GM13977 (cell line): ENCODE measurements at places on chromosomes 6 and 20.

DNA sequence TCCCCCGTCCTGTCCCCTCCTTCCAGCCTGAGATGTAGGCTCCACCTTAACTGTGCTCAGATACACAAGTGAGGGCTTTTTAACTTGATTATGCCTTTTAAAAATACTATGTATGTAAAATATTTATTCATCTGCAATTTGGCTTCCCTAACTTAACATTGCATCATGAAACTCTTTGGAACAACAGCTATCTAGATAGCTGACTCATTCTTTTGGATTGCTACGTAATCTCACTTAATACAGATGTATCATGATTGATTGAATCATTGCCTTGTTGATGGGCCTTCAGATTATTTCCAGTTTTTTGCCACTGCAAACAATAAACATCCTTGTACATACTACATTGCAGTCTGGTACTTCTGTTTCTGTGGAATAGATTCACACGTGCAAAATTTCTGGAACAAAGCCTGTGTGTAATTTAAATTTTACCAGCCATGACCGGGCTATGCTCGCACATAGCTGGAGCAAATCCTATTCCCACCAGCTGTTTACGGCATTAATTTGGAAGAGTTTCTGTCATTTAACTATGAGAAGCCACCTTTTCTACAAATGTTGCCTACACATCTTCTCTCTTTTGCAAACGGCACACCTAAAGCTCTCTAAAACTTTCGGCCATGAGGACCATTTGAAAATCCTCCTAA lies 6.5 kb downstream of the PRND start:
- no peak for DNase-seq

GRCh38 chr6:47653706-47654105 lies 44.7 kb upstream of the ADGRF4 start:
- DNase-seq: no peak

DNA sequence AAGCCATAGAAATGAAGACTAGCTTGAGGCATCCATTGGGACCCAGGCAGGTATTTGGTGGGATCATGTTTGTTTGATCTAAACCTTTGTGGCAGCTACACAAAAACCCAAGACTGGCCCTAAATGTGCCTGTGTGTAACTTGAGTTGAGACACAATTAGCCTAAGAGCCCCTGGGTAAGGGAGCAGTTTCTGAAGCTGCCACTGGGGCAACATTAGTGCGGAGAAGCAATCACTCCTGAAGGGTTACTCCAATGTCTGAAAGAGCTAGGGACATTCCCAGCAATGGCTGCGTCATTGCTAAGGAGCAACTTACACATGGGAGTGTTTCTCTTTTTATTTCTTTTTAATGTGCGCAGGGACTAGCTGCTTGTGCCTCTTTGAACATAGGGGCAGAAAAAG lies 67.9 kb upstream of the EEF1E1 start:
- no peak for DNase-seq

- DNase-seq: no peak
These were observed 255.4 kb downstream of the ATXN1 start for GRCh38 chr6:16505711-16506357.

DNA sequence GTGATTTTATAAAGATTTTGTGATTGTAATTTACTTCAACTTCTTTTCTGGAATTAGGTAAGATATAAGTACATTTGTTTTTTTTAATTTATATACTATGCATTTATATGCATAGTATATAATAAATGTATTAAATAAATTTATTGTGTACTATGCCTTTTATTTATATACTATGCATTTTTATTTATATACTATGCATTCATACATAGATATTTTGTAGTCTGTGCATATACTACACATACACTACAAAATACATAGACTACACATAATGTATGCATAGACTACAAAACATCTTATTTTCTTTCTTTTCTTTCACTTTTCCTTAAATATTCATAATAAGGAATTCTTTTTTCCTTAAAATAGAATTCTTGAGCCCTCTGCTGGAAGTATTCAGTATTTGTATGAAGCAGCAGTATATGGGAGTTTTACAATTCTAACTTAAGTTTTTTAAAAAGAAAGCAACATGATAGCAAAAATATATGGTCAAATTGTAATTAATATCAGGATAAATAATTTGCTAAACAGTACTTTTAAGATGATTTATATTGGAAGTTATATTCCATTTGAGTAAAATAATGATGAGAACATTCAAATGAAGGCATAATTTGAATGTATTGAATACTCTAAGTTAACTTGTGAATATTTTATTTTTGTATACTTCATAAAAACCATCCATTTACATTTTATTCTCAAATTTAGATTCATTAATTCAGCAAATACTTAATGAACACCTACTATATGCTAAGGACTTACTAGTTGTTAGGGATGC lies 129.3 kb downstream of the KLHL32 start:
- no peak for DNase-seq

DNA sequence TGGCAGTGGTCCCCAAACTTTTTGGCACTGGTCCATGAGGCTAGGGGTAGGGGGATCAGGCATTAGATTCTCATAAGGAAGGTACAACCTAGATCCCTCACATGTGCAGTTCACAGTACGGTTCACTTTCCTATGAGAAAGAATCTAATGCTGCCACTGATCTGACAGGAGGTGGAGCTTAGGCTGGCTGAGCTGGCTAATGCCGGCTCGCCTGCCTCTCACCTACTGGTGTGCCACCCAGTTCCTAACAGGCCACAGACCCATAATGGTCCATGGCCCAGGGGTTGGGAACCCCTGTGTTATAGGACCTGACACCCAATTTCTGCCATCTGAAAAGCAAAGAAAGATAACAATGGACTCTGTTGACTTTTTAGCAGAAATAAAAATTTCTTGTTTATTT lies 199.6 kb downstream of the GMPR start:
- DNase-seq: no peak

DNA sequence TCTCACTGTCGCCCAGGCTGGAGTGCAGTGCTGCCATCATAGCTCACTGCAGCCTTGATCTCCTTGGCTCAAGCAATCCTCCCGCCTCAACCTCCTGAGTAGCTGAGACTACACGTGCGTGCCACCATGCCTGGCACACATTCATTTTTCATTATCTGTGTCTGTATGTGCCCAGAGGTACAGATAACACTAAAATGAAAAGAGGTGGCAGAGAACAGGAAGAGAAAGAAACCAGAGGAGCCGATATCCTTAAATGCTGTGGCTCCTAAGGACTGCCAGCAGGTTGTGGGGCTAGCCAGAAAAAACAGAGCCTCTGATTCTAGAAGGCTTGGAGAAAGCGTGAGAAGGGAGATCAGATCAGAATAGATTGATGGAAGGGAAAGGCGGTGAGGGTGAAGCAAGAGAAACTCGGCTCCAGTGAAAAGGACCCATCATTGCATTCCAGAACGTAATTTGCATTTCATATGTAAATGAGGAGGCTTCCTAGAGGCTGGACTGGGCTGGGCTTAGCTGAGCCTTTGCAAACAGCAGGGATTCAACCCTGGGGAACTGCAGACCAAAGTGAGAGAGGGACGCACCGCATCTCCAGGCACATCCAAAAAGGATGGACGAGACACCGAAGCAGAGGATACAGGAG lies 64.2 kb downstream of the GCNT2 start:
- no peak for DNase-seq

- no peak for DNase-seq
These were observed 30.0 kb downstream of the SLC22A3 start for GRCh38 chr6:160378218-160378617.

GRCh38 chr6:116200619-116201249 lies 53.1 kb downstream of the TSPYL4 start:
- DNase-seq: no peak

- DNase-seq: no peak
These were observed 2.4 kb downstream of the PGM3 start for GRCh38 chr6:83190626-83191025.

DNA sequence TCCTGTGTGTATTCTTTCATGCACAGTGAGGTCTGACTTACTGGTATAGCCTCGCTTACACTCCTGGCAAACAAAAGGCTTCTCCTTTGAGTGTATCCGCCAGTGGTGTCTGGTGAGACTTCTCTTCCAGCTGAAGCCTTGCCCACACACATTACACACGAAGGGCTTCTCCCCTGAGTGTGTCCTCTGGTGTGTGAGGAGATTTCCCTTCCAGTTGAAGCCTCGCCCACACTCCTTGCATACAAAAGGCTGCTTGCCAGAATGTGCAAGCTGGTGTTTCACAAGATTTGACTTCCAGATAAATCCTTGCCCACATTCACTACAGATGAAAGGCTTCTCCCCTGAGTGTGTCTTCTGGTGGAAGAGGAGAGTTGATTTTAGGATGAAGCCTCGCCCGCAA lies 21.5 kb downstream of the ZNF337 start:
- DNase-seq: no peak

DNA sequence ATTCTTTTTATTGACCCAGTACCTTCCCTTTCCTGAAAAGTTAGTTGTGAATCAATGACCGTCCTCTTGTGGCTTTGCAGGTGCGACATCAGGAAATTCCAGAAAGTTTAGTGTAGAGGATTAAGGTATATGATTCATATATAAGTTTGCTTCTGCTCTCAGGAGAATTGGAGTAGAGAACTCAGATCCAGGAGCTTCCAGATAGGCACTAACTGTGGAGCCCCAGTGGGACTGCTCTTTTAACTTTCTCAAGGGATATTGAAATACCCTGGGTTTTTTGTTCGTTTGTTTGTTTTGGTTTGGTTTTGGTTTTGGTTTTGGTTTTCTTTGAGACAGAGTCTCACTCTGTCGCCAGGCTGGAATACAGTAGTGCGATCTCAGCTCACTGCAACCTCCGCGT lies 9.5 kb downstream of the TAAR2 start:
- no peak for DNase-seq

DNA sequence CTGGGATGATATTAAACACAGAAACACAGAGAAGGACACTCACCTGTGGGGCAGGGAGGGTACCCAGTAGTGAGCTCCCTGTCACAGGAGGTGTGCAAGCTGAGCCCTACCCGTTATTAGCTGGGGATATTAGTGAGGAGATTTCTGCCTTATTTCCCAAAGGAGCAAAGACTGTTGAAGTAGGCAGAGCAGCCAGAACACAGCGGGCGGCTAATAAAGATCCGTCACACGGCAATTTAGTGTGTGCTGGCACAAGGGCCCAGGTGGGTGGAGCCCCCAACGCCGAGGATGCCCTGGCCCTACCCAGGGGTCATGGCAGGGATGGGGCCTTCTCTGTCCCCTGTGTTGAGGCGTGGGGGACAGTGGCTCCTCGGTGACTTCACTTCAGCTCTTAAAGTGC lies 8.3 kb downstream of the VSTM2L start:
- no peak for DNase-seq

- DNase-seq: no peak
These were observed 399.8 kb downstream of the CDC5L start for GRCh38 chr6:44787254-44787834.

DNA sequence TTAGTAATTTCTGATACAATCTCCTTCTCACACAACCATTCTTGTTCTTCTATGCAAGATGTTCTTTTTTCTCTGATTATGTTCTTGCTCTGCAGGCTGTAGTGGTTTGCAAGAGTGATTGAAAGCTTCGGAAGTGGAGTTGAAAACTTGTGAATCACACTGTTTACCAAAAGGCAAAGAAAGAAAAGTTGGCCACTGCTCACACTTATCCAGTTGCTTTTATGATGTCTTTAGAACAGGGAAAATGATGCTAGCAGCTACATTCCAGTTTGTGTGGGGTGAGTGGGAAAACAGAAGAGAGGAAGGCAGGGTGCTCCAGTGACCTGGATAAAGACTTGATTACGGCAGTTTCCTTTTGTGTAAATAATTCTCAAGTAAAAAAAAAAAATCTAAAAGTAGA lies 583.3 kb downstream of the TENT5A start:
- no peak for DNase-seq

GRCh38 chr6:8468552-8469356 lies 33.4 kb upstream of the SLC35B3 start:
- no peak for DNase-seq

DNA sequence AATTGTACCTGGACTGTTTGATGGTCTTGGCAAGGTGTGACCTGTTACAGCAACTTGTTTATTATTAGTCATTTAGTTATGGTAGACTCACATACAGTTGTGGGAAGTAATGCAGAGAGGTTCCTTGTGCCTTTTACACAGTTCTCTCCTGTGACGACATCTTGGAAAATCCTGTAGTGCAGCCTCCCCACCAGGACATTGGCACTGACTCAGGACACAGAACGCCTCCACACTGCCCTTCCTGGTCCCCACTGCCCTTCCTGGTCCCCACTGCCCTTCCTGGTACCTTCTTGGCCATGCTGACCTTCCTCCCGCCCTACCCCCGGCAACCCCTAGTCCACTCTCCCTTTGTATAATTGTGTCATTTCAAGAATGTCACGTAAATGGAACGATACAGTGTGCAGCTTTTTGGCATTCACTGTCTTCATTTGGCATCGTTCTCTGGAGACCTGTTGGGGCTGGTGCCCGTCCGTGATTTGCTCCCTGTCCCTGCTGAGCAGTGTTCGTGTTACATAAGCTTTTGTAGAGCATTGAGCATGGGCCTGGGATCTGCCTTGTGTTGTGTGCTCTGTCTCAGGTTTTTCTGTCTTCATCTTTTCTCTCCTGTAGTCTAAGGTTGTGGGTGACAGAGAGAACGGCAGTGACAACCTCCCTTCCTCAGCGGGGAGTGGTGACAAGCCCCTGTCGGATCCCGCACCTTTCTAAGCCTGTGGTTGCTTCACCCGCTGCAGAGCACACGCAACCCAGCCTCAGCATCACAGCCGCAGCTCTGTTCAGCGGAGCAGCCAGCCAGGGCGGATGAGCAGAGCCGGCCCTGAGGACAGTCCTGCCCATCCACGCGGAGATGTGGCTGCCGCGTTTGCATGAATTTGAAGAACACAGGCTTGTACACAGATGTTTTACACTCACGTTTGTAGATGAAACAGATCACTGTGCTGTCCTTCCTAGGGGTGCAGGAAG lies 5.4 kb upstream of the DNAJC5 start:
- DNase-seq: no peak

DNA sequence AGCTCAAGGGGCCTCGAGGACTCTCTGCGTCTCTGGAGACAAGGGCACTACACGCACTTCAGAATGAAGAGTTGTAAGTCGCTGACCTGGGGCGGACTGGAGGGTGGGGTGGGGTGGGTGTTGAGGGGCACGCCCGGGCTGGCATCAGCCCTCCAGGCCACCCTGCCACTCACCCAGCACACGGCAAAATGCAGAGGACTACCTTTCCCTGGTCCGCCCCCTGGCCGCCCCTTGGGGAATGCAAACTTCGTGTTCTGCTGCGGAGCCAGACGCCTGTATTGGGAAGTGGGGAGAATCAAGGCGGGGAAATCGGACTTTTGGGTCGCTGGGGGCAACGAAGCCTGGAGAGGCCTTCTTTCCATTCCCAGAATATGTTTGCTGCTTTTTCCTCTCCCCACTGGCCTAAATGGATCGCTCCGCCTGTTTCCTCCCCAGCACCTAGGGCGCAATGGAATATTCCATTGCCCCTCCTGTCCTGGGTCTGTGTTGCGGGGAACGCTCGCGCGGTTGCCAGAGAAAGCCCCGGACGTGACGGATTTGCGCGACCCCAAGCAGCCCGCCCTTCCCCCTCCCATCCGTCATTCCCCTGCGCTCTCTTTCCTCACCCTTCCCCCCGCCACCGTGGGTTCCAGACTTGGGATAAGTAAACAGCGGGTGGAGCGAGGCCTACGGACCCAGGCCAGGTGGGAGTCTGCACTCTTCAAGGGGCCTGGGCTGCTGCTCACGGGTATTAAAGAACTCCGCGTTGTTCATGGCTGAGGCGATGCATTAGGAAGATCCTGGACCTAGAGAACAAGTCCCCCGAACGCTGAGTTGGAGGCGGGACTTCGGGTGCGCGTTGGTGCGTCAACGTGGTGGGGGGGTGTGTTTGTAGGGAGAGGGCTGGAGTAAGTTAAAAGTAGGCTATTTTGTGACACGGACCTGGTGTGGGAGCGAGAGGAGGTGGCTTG lies at the start of gene PPT2:
TSS of gene PPT2 (plus strand) at position 578 of the 950 bp plus-strand sequence. CDS start 454 bp downstream, outside the sequence.
- peak; percentile 66 for DNase-seq
